Stimulated activated CD8-positive, alpha-beta memory T cell treated with anti-CD3 and anti-CD28 coated beads, Interleukin-4, amount 100 ng/mL, for 1 hour (primary cell): ENCODE measurements at places on chromosomes 3 and 15.
A peak's percentile ranks its signal among the peaks of the same experiment; 100 is the strongest.

- no peak for DNase-seq
Measured at GRCh38 chr3:116947809-116948208, 238.2 kb downstream of the TUSC7 start.

GRCh38 chr3:54393150-54393549 lies 270.8 kb downstream of the CACNA2D3 start:
- DNase-seq, result no peak

GRCh38 chr15:27662892-27663291 lies 436.2 kb downstream of the OCA2 start:
- DNase-seq, result no peak

GRCh38 chr3:140292684-140293083 lies 357.7 kb downstream of the CLSTN2 start:
- no peak for DNase-seq

- no peak for DNase-seq
Measured at GRCh38 chr3:69250014-69250413, 127.6 kb upstream of the LMOD3 start.

DNA sequence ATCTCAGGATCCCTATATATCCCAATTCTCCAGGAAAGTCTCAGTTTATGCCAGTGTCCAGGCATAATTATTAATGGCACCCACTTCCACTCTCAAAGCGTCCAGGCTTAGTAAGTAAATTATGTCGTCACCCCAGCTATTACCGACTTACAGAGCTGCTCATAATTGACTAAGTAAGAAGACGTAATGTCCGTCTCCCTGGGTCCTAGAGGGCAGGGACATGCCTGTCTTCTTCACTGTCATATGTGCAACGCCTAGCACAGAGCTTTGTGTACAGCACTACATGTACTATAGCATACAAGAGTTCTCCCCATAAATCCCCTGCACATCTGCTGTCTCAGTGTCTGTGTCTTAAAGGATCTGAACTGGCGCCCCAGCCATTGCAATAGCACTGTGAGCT lies 23.9 kb upstream of the HRH1 start:
- DNase-seq, result no peak

GRCh38 chr3:72175296-72175858 lies 390.4 kb upstream of the PROK2 start:
- no peak for DNase-seq

GRCh38 chr15:27601239-27601960 lies 497.7 kb downstream of the OCA2 start:
- no peak for DNase-seq

- no peak for DNase-seq
Measured at GRCh38 chr3:150145659-150146058, 175.0 kb upstream of the PFN2 start.

GRCh38 chr3:49630784-49631183 lies 43.4 kb upstream of the APEH start:
- DNase-seq, result no peak

DNA sequence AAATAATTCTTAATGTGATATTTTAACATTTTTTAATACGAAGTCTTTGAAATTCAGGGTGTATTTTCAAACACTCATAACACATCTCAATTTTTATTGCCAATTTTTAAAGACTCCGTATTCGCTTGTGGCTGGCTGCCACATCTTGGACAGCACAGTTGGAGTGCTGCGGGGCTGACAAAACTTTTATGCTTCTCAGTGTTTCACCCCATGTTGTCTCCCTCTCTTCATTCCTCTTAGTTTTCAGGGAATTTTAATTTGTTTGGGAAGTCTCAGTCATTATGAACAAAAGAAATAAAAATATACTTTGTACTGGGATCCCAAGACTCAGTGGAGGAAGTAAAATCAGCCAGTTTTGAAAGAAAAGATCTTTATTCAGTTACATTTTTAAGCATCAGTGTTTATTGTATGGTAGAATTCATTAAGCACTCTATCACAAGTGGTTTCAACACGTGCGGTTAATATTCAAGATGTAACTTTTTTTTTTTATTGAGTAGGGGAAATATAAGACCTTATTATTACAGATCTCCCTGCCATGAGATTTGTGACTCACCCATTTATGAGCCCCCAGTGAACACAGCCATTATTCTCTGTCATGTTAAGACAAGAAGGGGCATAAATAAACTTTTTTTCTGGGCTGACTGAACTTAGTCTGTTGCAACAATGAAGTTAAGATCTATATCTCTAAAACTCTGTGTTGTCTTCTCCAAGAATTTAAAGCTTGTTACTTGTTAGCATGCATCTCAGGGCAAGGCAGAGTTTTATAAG lies 26.8 kb downstream of the KAT2B start:
- DNase-seq, result no peak

- peak; percentile 11 for DNase-seq
Measured at GRCh38 chr3:196192036-196192523, 19.1 kb downstream of the ZDHHC19 start.

GRCh38 chr3:13540297-13540995 lies 8.5 kb upstream of the FBLN2 start:
- DNase-seq, result no peak

GRCh38 chr3:102531686-102532085 lies 96.9 kb downstream of the ZPLD1 start:
- DNase-seq, result no peak

- no peak for DNase-seq
Measured at GRCh38 chr15:39770748-39771689, 11.6 kb downstream of the FSIP1 start.

DNA sequence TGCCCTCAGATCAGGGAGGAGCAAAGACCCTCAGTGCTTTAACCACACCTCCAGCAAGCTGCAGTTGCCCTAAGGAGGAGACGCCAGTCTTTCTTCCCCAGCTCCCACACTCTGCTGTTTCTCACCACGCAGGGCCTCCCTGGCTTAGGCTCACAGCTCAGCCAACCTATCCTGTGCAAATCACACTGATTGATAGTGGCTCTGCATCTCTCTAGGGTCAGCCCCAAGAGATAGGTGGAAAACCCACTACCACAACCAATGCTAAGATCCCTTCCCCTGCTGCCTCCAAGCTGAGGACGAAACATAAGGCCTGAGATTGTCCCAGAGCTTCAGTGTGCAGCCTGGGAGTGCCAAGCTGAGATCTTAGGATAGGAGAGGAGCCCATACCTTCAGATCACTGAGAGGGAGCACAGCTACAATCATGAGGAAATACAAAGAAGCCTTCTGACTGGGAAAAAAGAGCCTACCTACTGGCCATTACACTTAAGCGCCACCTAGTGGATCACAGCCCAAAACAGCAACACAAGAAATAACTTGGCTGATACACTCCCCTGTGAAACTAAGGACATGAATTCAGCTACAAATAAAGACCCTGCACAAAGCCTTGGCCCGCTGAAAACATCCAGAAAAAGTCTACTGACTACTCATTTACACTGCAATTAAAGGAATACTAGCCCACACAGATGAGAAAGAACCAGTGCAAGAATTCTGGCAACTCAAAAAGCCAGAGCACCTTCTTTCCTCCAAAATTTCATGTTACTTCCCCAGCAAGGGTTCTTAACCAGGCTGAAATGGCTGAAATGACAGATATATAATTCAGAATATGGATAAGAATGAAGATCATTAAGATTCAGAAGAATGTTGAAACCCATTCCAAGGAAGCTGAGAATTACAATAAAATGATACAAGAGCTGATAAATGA lies 271.5 kb upstream of the DCBLD2 start:
- no peak for DNase-seq

DNA sequence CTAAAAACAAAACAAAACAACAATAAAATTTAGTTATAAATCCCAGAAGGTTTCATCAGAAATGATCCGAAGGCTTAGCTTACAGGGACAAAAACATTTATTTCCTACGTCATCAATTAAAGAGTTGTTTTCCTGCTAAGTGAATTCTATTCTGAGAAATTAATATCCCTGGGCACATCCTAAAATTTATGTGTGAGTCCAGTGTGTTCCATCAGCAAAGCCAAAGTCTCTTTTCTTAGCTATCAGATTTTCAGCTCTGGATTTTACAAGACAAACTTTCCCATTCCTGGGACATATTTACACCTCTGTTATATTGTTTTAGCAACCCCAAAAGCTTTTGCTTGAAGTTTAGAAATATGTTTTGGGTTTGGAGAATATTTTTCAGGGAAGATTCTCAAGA lies 4.4 kb upstream of the TMC3 start:
- no peak for DNase-seq

DNA sequence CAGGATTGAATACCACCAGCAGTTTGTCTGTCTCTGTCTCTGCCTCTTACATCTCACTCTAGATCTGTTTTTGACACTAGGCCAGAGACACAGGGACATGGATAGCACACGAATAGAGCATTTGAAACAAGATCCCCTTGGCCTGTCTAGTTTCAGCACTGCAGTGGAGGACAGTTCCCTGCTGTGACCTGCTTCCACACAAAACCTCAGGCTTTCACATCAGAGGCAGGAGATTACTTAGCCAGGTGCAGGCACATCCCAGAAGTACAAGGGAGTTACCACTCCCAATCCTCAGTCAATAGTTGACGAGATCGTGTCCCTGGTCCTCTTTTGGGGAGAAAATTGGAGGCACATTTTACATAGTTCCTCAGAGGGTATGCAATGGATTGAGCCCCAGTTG lies 34.0 kb upstream of the CCK start:
- peak; percentile 1 for DNase-seq

- no peak for DNase-seq
Measured at GRCh38 chr3:189103208-189103607, 68.6 kb upstream of the TPRG1 start.

DNA sequence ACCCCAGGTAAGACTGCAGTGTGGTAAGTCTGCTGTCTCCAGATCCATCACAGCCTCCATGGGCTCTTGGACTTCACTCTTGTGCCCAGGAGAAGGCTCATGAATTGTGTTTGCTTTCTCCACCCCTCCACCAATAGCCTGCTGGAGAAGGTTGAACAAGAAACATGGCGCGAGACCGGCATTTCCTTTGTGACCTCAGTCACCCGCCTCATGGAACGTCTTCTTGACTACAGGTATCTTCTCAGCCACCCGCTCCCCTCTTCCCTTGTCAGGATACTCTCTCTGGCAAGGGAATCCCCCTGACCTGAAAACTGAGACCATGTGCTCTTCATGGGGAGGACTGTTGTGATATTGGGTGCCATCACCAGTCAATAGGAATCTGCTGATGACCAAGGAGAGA lies 52.1 kb upstream of the MANF start:
- no peak for DNase-seq

- no peak for DNase-seq
Measured at GRCh38 chr3:174397848-174398247, 461.3 kb upstream of the NAALADL2 start.

GRCh38 chr3:194826594-194826993 lies 140.9 kb downstream of the FAM43A start:
- no peak for DNase-seq

DNA sequence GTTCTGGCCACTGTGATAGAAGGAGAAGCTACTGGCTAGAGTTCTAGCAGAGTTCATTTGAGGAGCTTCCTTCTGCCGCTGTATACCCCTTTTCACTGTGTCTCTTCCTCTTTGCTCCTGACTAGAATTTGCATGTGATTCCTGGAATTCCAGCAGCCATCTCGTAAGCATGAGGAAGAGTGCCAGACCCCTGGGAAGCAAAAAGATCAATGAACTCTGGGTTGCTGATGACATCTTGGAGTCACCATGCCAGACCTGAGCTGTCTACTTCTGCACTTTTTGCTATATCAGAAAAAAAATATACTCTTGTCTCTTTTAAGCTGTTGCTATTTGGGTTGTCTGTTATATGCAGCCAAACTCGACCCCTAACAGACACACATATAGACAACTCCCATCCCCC lies 3.7 kb upstream of the ADAMTS17 start:
- no peak for DNase-seq

- DNase-seq, result no peak
Measured at GRCh38 chr3:181210275-181210674, 220.7 kb upstream of the DNAJC19 start.

- DNase-seq, result no peak
Measured at GRCh38 chr3:58044691-58045483, 36.7 kb downstream of the FLNB start.

GRCh38 chr15:101049282-101049681 lies 130.1 kb downstream of the LRRK1 start:
- DNase-seq, result no peak

GRCh38 chr15:22939652-22940061 lies 40.5 kb downstream of the CYFIP1 start:
- no peak for DNase-seq

DNA sequence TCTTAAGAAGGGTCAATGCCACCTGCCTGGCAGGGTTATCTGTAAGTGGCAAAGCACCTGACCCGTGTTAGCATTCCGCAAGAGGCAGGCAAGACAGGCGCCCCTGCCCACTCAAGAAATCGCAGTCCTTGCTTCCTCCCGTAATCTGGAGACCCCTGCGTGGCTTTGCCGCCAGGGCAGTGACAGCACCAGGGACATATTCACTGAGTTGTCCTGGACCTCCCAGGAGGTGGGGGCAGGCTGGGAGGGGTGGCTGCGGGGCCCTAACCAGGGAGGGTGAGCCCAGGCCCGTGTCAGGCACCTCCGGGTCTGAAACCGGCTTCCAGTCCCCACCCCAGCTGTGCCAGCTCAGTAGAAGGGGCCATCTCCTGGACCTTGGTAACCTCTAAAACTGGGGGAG lies 15.8 kb upstream of the SEC13 start:
- DNase-seq, result no peak

DNA sequence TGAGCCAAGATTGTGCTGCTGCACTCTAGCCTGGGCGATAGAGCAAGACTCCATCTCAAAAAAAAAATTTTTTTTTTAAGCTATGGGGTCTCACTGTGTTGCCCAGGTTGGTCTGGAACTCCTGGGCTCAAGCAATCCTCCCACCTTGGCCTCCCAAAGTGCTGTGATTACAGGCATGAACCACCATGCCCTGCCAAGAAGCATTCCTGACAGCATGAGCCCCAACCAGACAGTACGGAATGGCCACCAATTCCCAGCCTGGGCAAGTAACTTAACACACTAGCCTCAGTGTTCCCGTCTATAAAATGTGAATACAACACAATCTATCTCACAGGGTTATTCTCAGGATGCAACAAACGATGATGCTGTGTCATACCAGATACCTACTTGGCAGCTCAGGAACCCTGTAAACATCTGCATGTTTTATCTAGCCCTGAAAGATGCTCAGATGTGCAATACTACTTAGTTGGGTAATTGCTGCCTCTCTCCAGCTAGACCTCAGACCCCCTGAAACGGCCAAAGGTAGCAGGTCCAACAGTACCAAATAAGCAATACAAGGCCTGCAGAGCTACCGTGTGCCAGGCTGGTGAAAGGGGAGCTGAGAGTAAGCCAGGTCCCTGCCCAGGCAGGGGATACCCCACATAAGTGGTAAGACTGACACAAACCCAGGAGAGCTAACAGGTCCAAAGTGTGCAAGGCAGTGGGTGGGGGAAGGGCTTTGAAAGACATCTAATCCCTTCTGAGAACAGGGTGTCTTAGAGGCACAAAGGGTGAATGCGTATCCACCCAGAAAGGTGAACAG lies 1.9 kb downstream of the TKT start:
- DNase-seq, result no peak

GRCh38 chr3:142904639-142905436 lies 16.0 kb upstream of the PCOLCE2 start:
- DNase-seq, result no peak

- no peak for DNase-seq
Measured at GRCh38 chr3:197026481-197026866, 3.1 kb downstream of the MELTF start.

- DNase-seq, result peak; percentile 27
Measured at GRCh38 chr15:52139599-52140462, 27.3 kb upstream of the BCL2L10 start.
